ENCODE measurements at places on chromosomes 7 and 10.

- DNase-seq = no peak
These were observed 32.7 kb upstream of the MACC1 start for GRCh38 chr7:20249920-20250319.

GRCh38 chr10:114824391-114824790, 2.8 kb downstream of the FHIP2A start:
- no peak for DNase-seq

GRCh38 chr10:100928039-100928438, 15.3 kb downstream of the SLF2 start:
- no peak for DNase-seq

GRCh38 chr7:71842381-71842780, 569.8 kb downstream of the CALN1 start:
- DNase-seq = no peak

- no peak for DNase-seq
These were observed 89.4 kb downstream of the LRRTM3 start for GRCh38 chr10:67015225-67015624.

- DNase-seq = no peak
These were observed at the start of gene ASIC3 for GRCh38 chr7:151047976-151048815. ASIC3 (plus strand) TSS chr7:151048531; CDS start chr7:151048886, 355 bp downstream.

- no peak for DNase-seq
These were observed 23.9 kb downstream of the SEM1 start for GRCh38 chr7:96685755-96686154.

DNA sequence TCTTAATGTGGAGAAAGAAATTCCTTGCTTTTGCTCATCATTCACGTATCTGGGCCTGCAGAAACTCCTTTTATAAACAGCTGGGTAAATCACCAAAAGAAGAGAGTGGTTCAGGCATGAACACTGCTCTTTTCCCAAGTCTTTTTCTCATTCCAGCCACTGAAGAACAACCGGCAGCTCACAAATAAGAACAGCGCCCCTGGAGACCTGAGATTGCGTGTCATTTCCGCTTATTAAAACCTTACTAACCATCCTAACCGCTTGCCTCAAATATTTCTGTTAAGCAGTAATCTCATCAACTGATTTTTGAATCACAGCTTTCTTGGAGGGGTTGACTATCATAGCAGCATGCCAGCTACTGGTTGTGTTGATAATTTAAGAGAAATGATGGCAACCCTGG, 213.0 kb upstream of the PLXNA4 start:
- DNase-seq = no peak

DNA sequence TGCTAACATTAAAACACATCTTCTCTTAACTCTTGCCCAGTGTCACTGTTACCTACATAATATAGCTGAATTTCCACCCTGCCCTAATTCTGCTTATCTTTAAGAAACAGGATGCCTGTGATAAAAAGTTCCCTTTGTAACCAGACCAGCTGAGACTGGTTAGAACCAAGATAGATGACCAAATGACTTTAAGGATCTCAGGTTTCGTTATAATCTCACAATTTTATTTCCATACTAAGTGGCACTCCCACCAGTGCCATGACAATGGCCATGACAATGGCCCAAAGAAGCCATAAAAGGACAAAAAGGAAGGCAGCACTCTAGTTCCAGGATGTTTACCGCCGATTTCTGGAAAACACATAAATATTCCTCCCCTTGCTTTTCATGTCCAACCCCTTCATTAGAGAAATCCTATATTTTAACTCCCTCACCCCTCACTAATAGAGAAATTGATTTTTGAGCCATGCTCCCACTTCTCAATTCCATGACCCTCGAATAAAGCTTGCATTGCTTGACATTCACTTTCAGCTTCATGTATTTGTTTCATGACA, 126.1 kb downstream of the ELAPOR2 start:
- no peak for DNase-seq

GRCh38 chr10:37534166-37534565, 323.2 kb downstream of the ZNF248 start:
- no peak for DNase-seq

GRCh38 chr10:29998142-29998808, 61.1 kb downstream of the JCAD start:
- DNase-seq = peak; percentile 58

- DNase-seq = peak; percentile 81
These were observed at the start of gene SRPK2 for GRCh38 chr7:105388356-105389087. SRPK2 (minus strand) TSS chr7:105388921.

- no peak for DNase-seq
These were observed 63.4 kb downstream of the VAX1 start for GRCh38 chr10:117074621-117075020.

- no peak for DNase-seq
These were observed 2.2 kb downstream of the DNAJC30 start for GRCh38 chr7:73681031-73681430.

- DNase-seq = no peak
These were observed 4.8 kb downstream of the KLF6 start for GRCh38 chr10:3780021-3780770.

GRCh38 chr10:91590142-91590903, 42.5 kb downstream of the PPP1R3C start:
- no peak for DNase-seq

DNA sequence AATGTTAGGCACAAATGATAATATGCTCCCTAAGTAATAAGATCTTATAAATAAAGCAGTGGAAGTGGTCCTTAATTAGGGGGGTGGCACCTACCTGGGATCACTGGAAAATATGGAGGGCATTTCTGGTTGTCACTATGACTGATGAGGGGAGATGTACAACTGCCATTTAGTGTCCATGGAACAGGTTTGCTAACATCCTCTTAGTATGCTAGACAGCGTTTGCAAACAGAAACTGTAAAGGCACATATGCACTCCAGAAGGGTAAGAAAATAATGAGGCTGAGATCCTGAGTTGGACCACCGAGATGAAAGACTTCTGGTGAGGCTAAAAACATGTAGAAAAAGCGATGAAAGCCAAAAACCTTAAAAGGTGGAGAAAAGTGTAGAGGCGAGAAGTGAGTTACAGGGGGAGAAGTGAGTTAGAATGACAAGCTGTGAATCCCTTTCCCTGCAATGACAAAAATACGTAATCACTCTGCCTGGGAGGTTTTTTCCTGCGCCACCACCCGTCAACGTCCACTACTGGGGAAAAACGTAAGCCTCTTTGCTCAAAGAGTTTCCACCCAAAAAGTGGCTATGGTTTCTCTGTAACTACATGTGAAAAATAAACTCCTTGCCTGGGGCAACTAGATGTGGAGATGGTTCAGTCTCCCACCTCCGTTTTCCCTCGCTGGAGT, 767 bp downstream of the KRIT1 start:
- DNase-seq = no peak

DNA sequence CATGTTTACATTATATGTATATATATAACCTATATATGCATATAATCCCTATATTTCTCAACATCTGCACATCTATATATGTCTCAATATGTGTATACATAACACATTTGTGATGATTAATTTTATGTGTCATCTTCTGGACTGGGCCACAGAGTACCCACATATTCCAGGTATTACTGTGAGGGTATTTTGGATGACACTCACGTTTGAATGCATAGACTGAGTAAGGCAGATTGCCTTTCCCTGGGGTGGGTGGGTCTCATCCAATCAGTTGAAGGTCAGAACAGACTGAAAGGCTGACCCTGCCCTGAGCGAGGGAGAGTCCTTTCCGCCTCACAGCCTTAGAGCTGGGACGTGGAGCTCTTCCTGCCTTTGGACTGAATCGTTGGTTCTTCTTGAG, 295.2 kb upstream of the PFKP start:
- no peak for DNase-seq

DNA sequence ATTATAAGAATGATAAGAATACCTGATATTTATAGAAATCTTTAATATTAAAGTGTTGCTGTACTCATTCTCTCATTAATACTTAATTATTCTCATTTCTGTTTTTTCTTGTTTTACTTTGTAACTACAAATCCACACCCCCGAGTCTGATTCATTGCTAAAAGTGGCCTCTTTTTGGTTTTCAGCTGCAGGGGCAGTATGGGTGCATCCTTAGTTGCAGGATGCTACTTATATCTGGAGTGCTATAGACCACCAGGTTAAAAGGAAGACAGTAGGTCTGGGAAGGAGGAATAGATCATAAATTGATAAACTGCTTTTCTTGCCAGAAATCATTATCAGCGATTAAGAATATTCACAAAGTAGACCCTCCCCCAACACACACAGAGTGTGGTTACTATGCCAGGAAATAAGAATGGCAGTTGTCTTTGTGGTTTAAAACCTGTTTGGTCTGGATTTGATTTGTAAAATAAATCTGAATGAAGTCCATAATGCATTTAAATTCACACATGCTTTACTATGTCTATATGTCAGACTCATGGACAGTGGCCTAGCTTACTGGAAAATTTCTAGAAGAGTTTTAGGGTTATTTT, 96.5 kb downstream of the NRF1 start:
- DNase-seq = no peak

DNA sequence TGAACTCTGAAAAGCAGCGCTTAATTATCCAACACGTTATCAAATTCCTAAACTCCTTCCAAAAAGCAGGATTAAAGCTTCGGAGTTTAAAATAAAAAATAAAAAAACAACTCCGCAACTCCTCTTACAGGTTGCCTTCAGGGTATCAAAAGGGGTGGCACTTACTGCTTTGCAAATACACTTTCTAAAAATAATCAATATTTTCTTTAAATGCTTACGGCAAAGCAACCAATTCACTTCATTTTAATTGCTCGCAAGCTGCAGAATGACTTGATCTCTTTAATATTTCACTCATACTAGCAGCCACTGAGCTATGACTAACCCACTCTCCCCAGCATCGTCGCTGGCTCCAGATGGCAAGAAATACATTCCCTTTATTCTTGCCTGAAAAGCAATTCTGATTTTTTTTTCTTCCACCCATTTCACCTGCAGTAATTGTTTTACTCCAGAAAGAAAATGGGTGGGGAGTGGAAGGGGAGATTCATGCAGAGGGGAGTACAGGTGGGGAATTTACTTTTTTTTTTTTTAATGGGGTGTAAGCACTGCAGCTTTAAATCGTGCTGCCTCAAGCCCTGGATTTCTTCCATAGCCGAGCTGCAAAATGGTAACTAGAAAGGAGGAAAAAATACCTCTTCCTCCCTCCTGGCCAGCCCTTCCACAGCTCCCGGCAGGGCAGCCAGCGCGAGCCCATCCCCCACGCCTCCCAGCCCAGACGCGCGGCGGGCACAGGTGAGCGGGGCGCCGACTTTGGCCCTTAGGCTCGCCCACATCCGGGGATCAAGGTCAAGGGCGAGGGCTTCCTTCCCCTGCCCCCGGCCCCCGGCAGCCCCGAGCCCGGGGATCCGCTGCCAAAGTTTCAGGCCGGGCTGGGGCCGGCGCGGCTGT, 54.2 kb upstream of the FHIP2A start:
- peak; percentile 46 for DNase-seq

DNA sequence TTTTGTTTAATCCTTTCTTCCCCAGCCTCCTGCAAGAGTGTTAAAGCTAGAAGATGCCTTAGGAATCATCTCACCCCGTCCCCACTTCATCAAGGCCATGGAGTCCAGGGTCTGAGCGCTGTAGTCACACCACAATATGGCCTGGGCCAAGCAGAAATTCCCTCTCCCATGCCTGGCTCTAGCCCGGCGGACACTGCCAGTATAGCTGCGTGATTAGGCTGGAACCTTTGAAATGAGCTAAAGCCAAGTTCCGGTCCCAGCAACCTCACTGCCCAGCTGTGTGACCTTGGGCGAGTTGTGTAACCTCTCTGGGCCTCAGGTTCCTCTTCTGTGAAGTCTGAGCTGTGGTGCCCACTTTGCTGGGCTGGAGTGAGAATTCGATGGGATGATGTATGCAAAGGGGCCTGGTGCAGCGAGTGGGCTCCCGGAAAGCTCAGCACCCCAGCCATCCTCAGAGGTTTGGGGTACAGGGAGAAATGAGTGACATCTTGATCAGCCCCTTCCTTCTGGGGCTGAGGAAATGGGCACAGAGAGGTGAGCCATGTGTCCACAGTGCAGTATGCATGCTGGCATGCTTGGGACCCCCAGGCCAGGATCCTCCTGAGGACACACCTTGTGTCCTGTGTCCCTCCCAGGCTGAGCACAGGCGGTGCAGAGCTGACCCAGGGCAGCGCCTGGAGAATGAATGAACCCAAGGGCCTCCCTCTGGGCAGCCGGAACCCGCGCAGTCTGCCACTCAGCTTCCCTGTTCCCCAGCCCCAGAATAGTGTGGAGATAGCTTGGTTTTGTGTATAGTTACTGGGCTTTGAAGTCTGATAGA, 118.6 kb downstream of the ZMIZ1 start:
- DNase-seq = no peak

- DNase-seq = no peak
These were observed 84.7 kb downstream of the ADCY1 start for GRCh38 chr7:45658716-45659495.

GRCh38 chr7:131797841-131798240, 241.4 kb upstream of the PODXL start:
- no peak for DNase-seq

DNA sequence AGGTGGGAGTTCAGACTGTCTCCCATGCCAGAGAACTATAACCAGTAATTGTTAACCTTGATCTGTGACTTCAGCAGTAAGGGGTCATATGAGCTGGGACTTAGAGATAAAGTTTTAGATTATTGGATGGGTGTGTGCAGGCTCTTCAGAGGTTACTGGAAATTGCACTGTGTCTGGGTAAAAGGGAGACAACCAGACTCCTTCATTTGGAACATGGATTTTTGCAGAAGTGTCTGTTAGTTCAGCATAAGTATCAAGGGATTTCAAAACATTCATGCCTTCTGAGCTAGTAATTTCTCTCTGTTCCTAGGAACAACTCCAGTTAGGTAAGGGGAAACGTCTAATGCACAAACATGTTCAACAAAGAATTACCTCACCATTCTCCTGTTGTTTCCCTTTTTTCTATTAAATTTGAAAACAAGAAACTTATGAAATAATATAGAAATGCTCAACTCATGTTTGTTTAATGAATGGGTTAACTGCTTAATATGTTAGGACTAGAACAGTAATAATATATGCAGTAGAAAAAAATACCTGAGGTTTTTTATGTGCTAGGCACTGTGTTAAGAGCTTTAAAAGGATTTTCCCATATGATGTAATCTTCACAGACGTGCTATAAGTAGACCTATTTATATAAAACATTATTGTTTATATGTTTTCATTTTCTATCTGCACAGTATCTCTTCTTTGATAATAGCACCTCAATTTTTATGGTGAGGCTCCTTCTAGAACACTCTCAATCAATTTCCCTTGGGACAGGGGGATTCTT, 233.0 kb downstream of the CACNA2D1 start:
- DNase-seq = no peak
